ENCODE measurements at places on chromosomes 3 and 15.

DNA sequence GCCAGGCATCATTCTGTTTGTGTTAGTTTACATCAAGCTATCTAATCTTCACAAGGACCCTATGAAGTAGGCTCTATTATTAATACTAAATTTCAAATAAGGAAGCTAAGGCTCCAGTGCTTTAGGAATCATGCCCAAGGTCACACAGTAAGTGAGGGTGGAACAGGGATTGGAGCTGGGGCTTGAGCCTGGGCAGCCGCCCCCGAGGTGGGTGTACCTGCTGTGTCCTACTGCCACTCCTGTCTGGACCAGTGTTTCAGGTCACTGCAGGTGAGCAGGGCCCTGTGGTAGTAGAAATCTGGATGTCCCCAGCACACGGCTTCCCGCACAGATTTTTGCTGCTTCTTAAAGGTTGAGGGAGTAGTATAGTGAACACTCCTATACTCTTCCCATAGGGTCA is 6.5 kb downstream of the KLF13 start:
- DNase-seq, result no peak

DNA sequence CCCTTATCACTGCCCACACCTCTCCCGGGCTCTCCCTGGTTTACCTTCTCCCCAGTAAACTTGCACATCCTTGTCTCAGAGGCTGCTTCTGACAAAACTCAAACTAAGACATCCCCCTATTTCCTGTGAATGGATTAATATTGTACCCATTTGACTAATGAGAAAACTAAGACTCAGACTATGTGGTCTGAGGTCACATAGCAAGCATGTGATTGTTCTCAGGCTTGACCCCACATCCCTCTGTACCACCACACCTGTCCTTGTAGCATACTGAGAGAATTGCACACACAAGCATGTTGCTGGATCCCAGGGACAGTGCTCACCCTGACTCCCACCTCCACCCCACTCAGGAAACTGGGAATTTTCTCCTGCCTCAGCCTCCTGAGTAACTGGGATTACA is 90.7 kb upstream of the HES1 start:
- DNase-seq, result no peak

GRCh38 chr3:42659451-42660130 is 6.1 kb downstream of the ZBTB47 start:
- no peak for DNase-seq

DNA sequence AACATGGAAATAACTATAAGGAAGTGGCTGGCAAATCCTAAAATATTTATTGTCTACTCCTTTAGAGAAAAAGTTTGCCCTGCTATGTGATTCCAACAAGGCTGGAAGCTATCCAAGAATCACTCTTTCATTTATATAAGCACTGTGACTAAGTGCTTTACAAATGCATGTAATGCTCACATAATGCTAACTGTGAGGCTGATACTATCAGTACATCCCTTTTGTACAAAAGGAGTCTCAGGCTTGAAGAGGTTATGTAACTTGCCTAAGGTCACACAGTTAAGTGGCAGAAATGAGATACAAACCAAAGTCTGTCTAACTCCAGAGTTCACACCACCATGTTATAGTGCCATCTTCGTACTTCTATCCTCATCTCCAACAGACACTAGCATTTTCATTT is 17.0 kb downstream of the TOPBP1 start:
- no peak for DNase-seq

DNA sequence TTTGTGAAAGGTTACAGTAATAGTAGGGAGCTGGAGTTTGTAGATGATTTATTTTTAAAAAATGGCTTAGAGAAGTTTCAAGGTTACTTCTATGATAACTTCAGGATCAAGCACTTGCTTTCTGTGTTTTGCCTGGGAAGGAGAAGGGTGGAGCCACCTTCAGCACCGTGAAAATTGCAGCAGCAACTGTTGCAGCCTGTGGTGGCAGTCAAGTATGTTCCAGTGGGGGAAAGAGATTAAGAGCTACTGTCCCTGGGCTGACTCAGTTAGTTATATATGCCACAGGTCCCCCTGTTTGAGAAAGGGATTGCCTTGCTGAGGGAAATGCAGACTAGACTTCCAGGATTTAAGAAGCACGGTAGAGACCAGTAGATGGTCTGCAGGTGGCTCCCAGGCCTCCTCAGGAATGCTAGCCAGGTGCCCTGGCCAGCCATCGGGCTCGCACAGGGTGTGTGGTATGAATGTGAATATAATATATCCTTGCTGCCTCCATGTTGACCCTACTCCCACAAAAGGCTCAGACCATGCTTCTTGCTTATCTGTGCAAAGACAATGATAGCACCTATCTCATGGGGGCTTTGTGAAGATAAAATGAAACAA is 389.5 kb downstream of the CACNA2D3 start:
- DNase-seq, result no peak

DNA sequence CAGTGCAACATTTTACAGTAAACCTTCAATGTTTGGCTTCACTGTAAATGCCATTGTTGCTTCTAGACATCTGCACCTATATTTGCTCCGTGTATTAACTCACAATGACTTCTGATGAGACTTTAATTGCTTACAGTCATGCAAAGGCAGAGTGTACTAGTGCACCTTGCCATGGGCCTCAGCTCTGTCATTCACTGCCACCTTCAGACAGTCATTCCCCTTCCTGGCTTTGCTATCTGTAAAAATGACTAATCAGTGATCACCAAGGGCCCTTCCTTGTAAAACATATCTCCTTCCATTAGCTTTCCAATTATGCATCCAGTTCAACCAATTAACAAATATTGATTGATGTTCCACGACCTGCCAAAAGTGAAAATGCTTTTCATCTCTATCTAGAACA is 120.3 kb downstream of the ARRDC4 start:
- DNase-seq, result no peak

- DNase-seq, result no peak
Observed at GRCh38 chr3:134216191-134216764, 34.4 kb downstream of the RYK start.

GRCh38 chr3:2839876-2840275 is 270.3 kb downstream of the IL5RA start:
- no peak for DNase-seq

All from iPS-NIHi11 (cell line).